ENCODE measurements at places on chromosomes 12 and 14.

- no peak for DNase-seq
These were observed 36.4 kb downstream of the TMTC2 start for GRCh38 chr12:82723093-82723492.

DNA sequence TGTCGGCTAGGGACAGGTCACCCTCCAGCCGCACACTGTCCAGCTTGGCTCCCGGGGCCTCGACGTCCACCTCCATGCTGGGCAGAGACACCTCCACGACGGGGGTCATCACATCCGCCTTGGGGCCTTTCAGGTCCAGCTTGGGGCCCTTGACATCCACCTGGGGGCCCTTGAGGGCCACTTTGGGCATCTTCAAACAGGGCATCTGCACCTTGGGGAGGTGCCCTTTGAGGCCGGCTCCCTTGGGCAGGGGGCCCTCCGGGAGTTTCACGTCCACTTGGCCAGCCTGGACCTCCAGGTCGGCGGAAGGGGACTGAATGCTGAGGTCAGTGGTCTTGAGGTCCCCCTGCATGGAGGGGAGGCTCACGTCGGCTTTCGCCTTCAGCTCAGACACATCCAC, 17.9 kb downstream of the PLD4 start:
- no peak for DNase-seq

- DNase-seq = no peak
These were observed 90.0 kb downstream of the PPM1H start for GRCh38 chr12:62844915-62845314.

DNA sequence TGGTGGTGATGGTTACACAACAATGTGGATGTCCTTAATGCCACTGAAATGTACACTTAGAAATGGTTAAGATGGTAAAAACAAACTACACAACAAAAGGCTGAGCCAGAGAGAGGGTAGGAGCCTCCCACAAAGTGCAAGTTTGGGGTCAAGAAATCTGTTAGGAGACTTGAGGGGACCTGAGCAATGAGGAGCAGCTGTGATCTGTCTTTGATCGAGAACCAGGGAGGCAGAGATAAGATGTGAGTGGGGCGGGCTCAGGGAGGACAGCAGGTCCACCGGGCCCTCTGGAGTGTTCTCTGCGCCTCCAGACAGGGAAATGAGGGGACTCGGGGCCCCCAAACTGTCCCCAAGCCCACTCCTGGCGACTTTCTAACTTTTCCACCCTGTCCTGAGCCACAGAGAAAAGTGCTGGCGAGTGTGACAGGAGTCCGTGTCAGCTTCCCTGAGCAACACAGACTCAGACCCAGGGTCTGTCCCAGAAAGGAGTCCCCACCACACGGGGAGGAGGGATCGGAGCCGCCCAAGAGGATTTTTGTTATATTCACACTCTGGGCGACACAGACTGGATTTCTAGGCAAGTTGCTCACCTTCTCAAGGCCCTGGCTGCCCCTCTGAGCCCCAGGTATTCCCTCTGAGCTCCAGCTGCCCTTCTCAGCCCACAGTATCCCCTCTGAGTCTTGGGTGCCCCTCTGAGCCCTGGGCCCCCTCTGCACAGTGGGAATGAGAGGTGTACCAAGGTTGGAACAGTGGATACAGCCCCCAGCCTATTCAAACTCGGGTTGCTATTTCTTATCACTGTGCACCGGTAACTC, 11.5 kb upstream of the SCARB1 start:
- DNase-seq = no peak

DNA sequence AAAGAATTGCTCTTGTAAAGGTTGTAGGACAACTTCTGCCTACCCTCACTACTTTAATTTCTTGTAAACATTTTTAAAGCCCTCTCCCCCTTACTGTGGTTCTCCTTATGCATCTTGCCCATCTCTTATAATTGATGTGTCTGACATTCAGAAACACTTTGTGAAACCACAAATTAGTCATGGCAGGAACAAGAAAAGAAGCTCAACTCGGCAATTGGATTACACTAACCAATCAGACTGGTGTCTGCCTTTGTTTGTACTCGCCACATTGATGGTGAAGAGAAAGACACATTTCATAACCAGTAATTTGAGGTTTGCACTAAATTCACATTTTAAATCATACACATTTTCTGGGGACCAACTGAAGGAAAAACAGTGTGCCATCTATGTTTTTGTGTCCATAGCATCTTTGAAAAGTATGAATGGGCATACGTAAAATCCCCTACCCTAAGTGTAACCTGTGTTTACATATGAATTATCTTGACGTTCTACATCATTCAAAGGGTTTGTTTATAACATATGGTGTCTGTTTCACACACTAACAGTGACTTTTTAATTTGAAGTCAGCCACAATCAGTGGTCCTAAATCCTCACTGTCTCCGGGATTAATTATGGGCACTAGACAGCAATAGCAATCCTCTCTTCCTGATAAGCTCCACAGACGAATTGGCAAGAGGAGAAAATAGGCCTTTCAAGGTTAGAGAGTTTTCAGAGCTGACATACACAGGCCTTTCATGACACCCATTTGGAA, 49.9 kb downstream of the OTX2 start:
- DNase-seq = no peak

- no peak for DNase-seq
These were observed 83.2 kb upstream of the SSTR1 start for GRCh38 chr14:38124506-38124905.

GRCh38 chr12:3750616-3751015, 2.3 kb downstream of the CRACR2A start:
- DNase-seq = no peak

DNA sequence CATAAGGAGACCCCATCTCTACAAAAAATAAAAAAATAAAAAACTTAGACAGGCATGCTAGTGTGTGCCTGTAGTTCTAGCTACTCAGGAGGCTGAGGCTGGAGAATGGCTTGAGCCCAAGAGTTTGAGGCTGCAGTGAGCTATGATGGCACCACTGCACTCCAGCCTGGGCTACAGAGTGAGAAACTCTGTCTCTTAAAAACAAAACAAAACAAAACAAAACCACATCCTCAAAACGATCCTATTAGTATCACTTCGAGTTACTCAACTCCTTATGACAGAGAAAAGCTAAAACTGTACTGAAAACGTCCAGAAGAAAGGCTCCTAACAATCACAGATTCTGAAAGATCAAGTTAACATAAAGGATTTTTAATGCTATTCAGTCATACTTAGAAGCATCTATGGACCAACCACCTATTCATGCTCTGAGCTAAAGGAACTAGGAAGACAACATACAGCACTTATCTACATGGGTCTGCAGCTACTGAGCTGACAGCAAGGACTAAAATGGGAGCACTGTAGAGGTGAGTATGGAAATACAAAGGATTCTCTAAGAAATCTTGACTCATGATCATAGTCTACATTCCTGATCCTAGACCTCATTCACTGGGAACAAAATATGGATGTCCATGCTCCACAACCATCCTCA, 75.3 kb upstream of the DUSP6 start:
- no peak for DNase-seq

- DNase-seq = no peak
These were observed 2.9 kb downstream of the SLC15A4 start for GRCh38 chr12:128820723-128821432.

GRCh38 chr14:34981743-34982420, 910 bp upstream of the SRP54 start:
- peak; percentile 66 for DNase-seq
